Esophagus squamous epithelium (tissue), 5 donors: ENCODE measurements at places on chromosomes 7 and 10.
A peak's percentile ranks its signal among the peaks of the same experiment; 100 is the strongest.

- no peak overlapping the region for H3K27ac ChIP-seq
- no peak for DNase-seq
- no peaks in the 10 kb centered on the region for H3K27me3 ChIP-seq
- H3K4me1 ChIP-seq: no peaks in the 10 kb centered on the region
- no peaks in the 10 kb centered on the region for H3K36me3 ChIP-seq
These were observed 137.5 kb upstream of the WDR11 start for GRCh38 chr10:120713573-120714205.

DNA sequence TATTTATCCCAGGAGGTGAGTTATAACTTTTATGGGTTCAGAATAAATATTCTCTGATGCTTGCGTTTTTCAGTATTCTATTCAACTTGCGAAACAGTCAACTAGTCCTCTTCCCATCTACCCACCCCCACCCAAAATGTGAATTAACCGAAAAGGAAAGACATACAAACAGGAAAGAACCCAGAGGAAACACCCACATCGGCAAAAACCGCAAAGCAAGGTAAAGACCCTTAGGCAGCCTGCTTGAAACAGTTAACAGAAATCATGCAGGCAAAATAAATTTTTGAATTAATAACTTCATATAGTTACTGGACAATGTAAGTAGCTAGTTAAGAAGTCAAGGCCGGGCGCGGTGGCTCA lies 5.4 kb downstream of the ZC3HAV1 start:
- H3K4me3 ChIP-seq: peak overlapping the region; percentile 52
- H3K27ac ChIP-seq: peak overlapping the region; percentile 58
- peaks cover 8% of the 10 kb centered on the region for H3K4me1 ChIP-seq
- H3K27me3 ChIP-seq: no peaks in the 10 kb centered on the region
- H3K36me3 ChIP-seq: no peaks in the 10 kb centered on the region

GRCh38 chr10:47371629-47372485 lies 12.2 kb downstream of the ZNF488 start:
- no peak overlapping the region for H3K4me3 ChIP-seq
- H3K27me3 ChIP-seq: no peaks in the 10 kb centered on the region
- H3K36me3 ChIP-seq: no peaks in the 10 kb centered on the region
- no peaks in the 10 kb centered on the region for H3K4me1 ChIP-seq
- no peak overlapping the region for H3K27ac ChIP-seq

- H3K27me3 ChIP-seq: no peaks in the 10 kb centered on the region
- no peak for DNase-seq
- H3K27ac ChIP-seq: no peak overlapping the region
- no peaks in the 10 kb centered on the region for H3K4me1 ChIP-seq
These were observed 88.6 kb downstream of the VWDE start for GRCh38 chr7:12315049-12315448.

- DNase-seq: no peak
- no peak overlapping the region for H3K27ac ChIP-seq
- no peaks in the 10 kb centered on the region for H3K36me3 ChIP-seq
These were observed 274.6 kb downstream of the ARL4A start for GRCh38 chr7:12961910-12962480.

- no peak overlapping the region for H3K27ac ChIP-seq
- DNase-seq: no peak
- H3K27me3 ChIP-seq: no peaks in the 10 kb centered on the region
- no peak overlapping the region for H3K4me3 ChIP-seq
- no peaks in the 10 kb centered on the region for H3K4me1 ChIP-seq
These were observed 55.2 kb upstream of the EZH2 start for GRCh38 chr7:148939128-148939755.

GRCh38 chr10:47018026-47018735 lies 107.0 kb downstream of the PTPN20 start:
- no peak for DNase-seq
- H3K36me3 ChIP-seq: no peaks in the 10 kb centered on the region
- H3K4me1 ChIP-seq: no peaks in the 10 kb centered on the region

GRCh38 chr7:9890092-9890491 lies 1083.6 kb upstream of the PHF14 start:
- H3K27me3 ChIP-seq: no peaks in the 10 kb centered on the region
- no peaks in the 10 kb centered on the region for H3K4me1 ChIP-seq
- no peak overlapping the region for H3K27ac ChIP-seq
- H3K36me3 ChIP-seq: no peaks in the 10 kb centered on the region
- H3K4me3 ChIP-seq: no peak overlapping the region

GRCh38 chr10:62738916-62739315 lies 65.6 kb upstream of the ADO start:
- no peak for DNase-seq
- H3K36me3 ChIP-seq: no peaks in the 10 kb centered on the region
- H3K27ac ChIP-seq: no peak overlapping the region

GRCh38 chr7:74320645-74321221 lies 31.5 kb downstream of the CLIP2 start:
- no peak for DNase-seq
- no peaks in the 10 kb centered on the region for H3K36me3 ChIP-seq
- no peak overlapping the region for H3K27ac ChIP-seq
- no peak overlapping the region for H3K4me3 ChIP-seq
- H3K4me1 ChIP-seq: no peaks in the 10 kb centered on the region

DNA sequence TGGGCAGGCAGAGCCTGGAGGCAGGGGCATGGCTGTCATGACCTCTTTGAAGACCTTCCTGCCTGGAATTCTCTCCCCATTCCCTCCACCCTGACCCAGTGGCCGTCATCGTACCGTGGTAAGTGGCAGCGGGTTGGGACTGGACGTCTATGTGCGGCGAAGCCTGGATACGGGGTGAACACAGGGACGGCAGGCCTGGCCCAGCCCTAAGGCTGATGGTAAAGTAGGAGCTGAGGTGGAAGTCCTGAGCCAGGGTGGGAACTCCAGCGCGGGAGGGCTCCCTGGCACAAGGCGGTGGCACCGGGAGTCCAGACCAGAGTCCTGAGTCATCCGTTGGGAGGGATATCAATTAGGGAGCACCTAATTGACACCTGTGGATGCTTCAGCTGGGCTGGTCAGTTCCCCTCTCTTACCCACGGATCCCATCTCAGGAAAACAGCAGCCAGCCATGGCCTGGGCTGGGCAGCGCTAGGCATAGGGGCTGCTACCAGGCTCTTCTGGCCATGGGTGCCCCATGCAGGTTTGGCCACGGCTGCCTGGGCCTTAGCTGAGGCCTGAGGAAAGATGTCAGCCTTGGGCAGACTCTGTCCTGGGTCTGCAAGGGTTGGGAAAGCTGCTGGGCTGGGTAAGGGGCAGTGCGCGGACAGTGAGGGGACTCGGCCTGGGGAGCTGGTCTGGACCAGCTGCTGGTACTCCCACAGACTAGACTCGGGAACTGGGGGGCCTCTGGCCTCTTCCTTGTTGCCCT lies 3.3 kb downstream of the PPIF start:
- no peak overlapping the region for H3K4me3 ChIP-seq
- H3K36me3 ChIP-seq: peaks cover 69% of the 10 kb centered on the region
- H3K4me1 ChIP-seq: peaks cover 31% of the 10 kb centered on the region
- DNase-seq: no peak
- no peak overlapping the region for H3K27ac ChIP-seq
- H3K27me3 ChIP-seq: no peaks in the 10 kb centered on the region

DNA sequence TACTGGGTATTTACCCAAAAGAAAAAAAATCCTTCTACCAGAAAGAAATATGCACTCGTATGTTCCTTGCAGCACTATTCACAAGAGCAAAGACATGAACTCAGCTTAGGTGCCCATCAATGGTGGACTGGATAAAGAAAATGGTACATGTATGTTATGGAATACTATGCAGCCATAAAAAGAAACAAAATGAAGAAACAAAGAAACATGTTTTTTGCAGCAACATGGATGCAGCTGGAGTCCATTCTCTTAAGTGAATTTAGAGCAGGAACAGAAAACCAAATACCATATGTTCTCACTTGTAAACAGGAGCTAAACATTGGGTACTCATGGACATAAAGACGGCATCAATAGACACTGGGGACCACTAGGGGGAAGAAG lies 5.5 kb upstream of the GNB2 start:
- no peak for DNase-seq
- H3K27me3 ChIP-seq: no peaks in the 10 kb centered on the region
- H3K36me3 ChIP-seq: no peaks in the 10 kb centered on the region
- no peak overlapping the region for H3K4me3 ChIP-seq
- peaks cover 5% of the 10 kb centered on the region for H3K4me1 ChIP-seq

- H3K4me3 ChIP-seq: no peak overlapping the region
- H3K27ac ChIP-seq: no peak overlapping the region
These were observed 31.8 kb upstream of the BMPER start for GRCh38 chr7:33873518-33873917.

DNA sequence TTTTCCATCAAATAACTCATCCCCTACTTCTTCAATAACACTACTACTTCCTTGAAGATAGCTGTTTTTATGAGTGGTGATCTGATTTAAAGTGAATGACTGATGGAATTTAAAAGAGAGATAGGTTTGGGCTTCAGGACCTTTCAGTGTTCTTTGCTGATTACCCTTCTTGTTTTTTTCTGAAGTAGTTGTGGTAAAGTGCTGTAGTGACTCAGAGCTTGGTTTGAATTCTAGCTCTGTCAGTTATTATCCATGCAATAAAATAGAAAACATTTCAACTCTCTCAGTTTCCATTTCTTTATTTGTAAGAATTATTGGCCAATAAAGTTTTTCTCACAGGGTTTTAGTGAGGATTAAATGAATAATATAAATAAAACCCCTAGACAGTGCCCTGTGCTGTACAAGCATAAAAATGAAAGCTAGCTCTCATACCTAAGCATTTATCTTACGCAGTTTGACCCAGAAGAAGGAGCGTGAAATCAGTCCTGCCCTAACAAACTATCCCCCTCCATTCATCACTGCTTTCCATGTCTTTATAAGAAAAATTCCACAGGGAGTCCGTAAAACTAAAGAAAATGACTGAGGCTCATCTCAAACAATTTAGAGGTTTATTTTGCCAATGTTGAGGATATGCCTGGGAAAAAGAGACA lies 25.1 kb upstream of the AKAP9 start:
- H3K36me3 ChIP-seq: no peaks in the 10 kb centered on the region
- no peaks in the 10 kb centered on the region for H3K27me3 ChIP-seq
- no peak overlapping the region for H3K27ac ChIP-seq
- H3K4me1 ChIP-seq: no peaks in the 10 kb centered on the region
- H3K4me3 ChIP-seq: no peak overlapping the region

DNA sequence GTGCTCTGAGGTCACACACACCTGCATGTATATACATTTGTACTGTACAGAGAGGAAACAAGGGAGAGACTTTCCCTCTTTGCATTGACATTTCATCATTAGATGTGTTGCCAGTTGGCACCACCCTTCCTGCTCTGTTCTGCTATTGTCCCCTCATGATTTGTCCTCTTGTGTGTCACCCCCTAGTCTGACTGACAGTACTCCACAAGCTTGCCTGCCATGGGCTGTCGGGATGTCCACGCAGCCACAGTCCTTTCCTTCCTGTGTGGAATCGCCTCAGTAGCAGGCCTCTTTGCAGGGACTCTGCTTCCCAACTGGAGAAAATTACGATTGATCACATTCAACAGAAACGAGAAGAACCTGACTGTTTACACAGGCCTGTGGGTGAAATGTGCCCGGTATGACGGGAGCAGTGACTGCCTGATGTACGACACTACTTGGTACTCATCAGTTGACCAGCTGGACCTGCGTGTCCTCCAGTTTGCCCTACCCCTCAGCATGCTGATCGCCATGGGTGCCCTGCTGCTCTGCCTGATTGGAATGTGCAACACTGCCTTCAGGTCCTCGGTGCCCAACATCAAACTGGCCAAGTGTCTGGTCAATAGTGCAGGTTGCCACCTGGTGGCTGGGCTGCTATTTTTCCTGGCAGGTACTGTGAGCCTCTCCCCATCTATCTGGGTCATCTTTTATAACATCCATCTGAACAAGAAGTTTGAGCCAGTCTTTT lies 9.4 kb downstream of the CLDN12 start:
- no peak overlapping the region for H3K4me3 ChIP-seq
- H3K36me3 ChIP-seq: peaks cover 4% of the 10 kb centered on the region
- no peaks in the 10 kb centered on the region for H3K27me3 ChIP-seq

DNA sequence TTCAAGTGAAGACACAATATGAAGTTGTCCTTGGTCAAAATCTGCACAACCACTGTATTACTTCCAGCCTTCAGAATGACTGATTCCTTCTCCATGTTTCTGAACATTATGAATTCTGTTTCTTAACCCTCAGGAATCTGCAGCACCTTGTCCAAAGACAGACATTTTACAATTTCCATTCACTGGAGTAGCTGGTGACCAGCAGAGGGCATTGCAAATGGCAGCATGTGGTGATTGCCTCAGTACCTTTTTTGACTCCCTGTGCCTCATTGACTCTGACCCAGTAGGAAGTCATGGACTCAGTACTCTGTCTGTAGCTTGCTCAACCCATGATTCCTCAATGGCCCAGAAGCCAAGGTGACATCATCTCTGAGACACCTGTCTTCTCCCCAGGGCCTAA lies 879 bp upstream of the VPS41 start:
- DNase-seq: no peak
- no peaks in the 10 kb centered on the region for H3K36me3 ChIP-seq
- H3K4me1 ChIP-seq: peaks cover 8% of the 10 kb centered on the region
- H3K27ac ChIP-seq: no peak overlapping the region
- H3K27me3 ChIP-seq: no peaks in the 10 kb centered on the region

DNA sequence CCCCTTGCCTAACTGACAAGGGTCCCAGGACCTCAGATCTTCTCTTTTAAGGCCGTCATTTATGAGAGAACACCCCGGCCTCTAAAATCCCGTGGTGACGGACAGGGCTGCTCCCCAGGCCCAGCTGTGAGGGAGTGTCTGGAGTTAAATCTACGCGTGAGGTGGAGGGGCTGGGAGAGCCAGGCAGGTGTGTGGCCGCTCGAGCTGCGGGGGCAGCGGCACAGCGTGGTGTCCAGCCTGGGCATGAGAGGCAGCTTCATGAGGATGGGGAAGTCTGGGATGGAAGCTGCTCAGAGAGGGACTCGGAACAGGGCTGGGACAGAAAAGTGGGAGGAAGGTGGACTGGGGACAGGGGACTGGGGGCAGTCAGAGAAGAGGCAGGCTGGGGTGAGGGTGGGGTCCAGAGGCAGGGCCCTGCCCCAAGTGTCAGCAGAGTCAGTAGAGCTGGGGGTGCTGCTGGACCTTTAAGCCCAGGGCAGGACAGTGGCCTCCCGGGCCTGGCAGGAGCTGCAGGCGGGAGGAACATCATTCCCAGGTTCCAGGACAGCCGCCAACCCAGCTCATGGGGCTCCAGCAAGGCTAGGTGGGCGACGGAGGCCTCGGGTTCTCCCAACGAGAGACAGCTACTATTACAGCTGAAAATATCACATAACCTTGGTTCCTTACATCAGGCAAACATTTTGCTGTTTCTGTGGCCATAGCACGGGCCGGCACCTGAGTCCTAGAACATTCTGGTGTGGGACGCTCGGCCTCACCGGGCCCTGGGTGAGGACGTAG lies 55.2 kb downstream of the JAKMIP3 start:
- no peaks in the 10 kb centered on the region for H3K4me1 ChIP-seq
- no peak overlapping the region for H3K27ac ChIP-seq
- DNase-seq: no peak
- no peak overlapping the region for H3K4me3 ChIP-seq

DNA sequence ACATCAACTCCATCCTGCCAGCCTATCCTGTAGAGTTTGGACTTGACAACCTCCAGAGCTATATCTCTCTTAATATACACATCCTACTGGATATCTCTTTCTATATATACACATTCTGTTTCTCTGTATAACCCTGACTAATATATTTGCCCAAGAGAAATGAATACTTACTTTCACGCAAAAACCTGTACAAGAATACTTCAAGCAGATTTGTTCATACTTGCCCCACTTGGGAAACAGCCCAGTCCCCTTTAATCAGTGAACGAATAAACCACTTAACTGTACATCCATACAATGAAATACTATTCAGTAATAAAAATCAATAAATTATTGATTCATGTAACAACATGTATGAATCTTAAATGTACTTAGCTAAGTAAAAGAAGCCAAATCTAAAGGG lies 251.1 kb upstream of the PHYHIPL start:
- no peaks in the 10 kb centered on the region for H3K36me3 ChIP-seq
- H3K4me3 ChIP-seq: no peak overlapping the region
- H3K27me3 ChIP-seq: no peaks in the 10 kb centered on the region
- no peaks in the 10 kb centered on the region for H3K4me1 ChIP-seq
- H3K27ac ChIP-seq: no peak overlapping the region
